Activated effector memory CD4-positive, alpha-beta T cell treated with anti-CD3 and anti-CD28 coated beads, Interleukin-2, amount 50 U/mL, for 16 hours (primary cell): ENCODE measurements at places on chromosomes 2 and 18.

- no peak for DNase-seq
These were observed 12.2 kb upstream of the DNPEP start for GRCh38 chr2:219399716-219400478.

DNA sequence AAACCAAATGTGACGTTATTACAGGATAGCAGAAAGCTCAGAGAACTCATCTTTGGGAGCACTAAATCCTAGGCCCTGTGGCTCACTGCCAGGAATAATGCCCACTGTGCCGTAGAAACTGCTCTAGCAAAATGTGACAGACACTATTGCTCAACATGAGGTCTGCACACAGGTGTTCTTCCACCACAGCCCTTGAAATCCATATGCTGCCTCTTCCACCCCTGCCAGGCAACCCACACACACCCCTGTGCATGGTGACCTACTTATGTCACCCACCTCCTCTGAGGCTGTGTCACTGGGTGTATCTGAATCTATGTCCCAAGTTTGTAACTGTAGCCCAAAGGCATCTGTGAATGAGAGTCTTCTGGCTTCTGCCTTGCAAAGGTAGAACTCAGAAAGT lies 66.1 kb upstream of the MBOAT2 start:
- DNase-seq, result no peak

- DNase-seq, result no peak
These were observed 770 bp downstream of the ZNF396 start for GRCh38 chr18:35376393-35376741.

GRCh38 chr2:181814057-181814491 lies 77.5 kb upstream of the ITPRID2 start:
- no peak for DNase-seq

GRCh38 chr2:176643646-176644045 lies 374.4 kb downstream of the MTX2 start:
- DNase-seq, result no peak

GRCh38 chr2:69175790-69176715 lies 163.1 kb downstream of the ANTXR1 start:
- no peak for DNase-seq

- no peak for DNase-seq
These were observed 30.3 kb upstream of the GPC1 start for GRCh38 chr2:240405133-240405532.

DNA sequence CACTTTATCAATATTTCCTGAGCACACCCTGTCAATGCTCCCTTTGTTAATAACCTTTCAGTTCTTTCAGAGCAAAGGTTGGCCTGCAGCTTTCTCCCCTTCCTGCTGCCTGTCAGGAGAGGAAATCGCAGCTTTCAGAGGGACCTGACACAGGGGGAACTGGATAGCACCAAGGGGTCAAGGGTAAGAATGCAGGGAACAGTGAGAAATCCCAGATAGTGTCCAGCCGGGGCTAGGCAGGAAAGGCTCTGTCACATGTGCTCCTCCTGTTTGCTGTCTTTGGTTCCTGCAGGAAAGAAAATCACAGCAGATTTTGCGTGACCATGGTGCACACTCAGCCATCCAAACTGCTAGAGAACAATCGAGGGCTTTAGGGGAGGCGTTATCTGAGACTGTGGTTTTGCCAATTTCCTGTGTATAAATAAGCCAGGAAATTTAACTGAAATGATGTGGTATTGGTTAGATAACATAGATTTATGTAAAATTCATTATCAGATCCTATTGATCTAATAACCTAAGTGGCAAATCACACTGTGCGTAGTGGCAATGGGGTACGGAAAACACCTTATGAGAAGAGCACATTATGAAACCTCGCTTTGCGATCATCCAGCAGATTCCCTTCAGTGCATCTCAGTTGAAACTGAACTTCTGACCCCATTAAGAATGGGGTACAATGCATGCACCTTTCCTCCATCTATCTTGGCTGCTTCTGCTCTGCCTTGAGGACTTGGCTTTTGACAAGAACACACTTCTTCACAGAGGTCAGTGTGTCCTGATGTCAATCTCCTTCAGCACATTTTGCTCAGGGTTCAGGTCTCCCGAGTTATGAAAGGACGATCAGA lies 178.0 kb downstream of the ICOS start:
- DNase-seq, result no peak

GRCh38 chr2:111118981-111119821 lies 1.5 kb upstream of the BCL2L11 start:
- DNase-seq, result peak; percentile 76

- DNase-seq, result no peak
These were observed 10.6 kb downstream of the MYO1B start for GRCh38 chr2:191255756-191256312.

DNA sequence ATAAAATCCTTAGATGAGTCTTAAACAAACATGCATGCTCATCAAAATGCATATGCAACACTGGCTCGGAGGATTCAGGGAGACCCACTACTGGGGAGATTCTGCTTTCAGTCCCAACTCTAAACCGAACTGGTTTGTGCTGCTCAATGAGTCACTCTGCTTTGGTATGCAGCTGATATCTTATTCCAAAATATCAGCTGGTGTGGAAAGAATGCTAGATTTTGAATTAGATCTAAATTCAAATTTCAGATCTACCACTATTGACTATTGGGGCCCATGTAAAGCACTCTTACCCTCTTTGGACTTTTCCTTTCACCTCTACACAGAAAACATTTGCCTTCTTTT lies 39.2 kb upstream of the TTN start:
- DNase-seq, result no peak
